Left ventricle myocardium superior (tissue), 1 donor: ENCODE measurements at places on chromosomes 3 and 15.

- peak; percentile 90 for DNase-seq
Measured at GRCh38 chr3:12868039-12869034, 27.0 kb upstream of the RPL32 start.

DNA sequence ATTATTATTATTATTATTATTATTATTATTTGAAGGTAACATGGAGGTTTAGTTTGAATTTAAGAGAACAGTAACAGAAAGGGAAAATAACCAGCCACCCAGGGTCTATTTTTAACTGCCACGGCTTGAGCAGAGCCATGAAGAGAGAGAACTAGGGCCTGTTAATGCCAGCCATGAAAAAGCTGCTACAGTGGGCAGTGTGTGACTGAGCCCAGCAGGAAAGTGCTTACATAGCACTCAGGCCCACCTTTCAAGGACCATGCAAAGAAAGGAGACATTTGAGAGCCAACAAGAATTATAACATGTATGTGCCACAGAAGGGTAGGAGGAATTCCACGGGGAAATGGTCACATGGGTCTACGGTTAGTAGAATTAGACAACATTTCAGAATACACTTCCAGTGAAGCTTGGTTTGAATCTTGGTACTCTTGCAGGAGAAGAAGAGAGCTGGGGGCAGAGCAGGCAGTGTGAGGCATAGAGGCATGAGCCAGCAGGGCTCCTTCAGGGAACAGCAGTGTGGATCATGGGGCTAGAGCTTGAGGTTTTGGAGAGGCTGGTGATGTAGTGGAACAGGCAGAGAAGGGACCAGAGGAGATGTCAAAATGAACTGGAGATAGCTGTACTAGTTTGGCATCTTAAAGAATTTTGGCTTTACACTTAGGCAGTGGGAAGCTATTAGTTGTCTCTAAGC lies 140.7 kb downstream of the CMSS1 start:
- no peak for DNase-seq

GRCh38 chr3:172709774-172710663 lies 848 bp downstream of the NCEH1 start:
- DNase-seq, result peak; percentile 63

DNA sequence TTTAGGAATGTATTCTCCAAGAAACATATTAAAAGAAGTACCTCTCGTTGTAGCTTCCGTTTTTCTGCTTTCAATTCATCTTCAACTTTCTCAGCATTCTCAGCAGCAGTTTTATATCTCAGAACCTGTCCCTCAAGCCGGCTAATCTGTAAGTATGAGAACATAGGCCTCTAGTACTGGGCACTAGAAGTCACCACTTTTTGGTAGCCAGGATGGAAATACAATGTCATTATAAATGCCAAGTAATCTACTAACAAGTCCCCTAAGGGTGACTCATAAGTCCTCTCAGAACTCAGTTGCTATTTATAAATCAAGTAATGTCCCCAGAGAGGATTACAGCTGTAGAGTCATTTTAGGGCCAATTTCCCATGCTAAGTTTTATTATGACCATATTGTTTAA lies 61.1 kb downstream of the MLH1 start:
- no peak for DNase-seq

GRCh38 chr15:85880501-85881190 lies 85.9 kb upstream of the KLHL25 start:
- no peak for DNase-seq

DNA sequence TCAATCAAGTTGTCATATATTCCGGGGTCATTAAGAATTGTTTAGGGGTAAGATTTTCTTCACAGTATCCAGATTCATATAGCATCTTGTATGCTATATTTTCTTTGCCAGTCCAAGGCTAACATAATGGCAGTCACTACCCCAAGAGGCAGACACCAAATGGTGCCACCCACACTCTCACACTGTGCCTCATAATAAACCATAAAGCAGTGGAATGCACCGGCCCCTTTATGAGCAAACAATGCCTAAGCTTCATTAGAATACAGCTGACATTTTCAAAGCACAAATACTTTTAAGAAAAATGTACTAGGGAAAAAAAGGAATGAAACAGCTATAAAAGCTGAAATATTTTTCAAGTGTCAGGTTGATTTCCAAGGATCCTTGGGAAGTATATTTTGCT lies 121.6 kb downstream of the TFDP2 start:
- DNase-seq, result no peak

DNA sequence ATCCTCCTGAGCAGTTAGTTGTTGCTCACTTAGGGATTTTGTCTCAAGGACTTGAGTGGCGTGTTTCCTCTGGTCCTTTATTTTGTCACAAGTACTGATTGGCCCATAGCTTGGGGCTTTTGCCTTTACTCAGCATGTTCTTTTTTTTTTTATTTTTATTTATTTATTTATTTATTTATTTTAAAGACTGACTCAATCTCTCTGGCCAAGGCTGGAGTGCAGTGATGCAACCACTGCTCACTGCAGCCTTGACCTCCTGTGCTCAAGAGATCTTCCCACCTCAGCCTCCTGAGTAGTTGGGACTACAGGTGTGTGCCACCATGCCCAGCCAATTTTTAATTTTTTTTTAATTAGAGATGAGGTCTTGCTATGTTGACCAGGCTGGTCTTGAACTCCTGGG lies 223.9 kb upstream of the TPM1 start:
- DNase-seq, result no peak

DNA sequence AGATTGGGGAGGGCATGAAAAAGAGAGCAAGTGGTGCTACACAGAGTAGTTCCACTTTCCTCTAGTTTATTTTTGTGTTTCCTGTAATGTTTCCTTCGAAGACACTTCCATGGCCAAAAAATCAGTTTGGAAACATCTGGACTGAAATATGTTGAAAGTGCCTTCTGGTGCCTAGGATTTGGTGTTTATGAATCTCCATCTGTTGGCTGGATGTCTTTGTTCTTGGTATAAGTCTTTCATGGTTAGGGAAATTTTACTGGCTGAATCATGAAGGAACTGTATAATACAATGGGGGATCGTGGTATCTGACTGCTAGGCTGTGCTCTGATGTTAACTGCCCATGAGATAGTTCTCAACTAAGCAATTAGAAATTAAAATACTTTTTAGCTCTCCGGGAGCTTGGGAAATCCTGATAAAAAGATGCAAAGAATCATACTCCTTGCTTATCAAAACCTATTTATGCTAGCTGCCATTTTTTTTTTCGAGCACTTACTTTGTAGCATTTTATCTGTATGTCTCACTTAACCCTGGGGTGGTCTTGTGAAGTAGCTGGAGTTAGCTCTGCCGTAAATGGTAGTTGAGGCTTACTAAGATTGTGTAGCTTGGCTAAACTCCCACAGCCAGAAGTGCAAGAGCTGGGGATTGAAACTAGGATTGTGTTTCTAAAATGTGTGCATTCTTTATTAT lies 21.9 kb downstream of the AKAP13 start:
- DNase-seq, result no peak

GRCh38 chr3:12796171-12797123 lies at the start of gene CAND2:
CAND2 (plus strand) TSS chr3:12796680; CDS start chr3:12796721, 41 bp downstream.
- peak; percentile 92 for DNase-seq

DNA sequence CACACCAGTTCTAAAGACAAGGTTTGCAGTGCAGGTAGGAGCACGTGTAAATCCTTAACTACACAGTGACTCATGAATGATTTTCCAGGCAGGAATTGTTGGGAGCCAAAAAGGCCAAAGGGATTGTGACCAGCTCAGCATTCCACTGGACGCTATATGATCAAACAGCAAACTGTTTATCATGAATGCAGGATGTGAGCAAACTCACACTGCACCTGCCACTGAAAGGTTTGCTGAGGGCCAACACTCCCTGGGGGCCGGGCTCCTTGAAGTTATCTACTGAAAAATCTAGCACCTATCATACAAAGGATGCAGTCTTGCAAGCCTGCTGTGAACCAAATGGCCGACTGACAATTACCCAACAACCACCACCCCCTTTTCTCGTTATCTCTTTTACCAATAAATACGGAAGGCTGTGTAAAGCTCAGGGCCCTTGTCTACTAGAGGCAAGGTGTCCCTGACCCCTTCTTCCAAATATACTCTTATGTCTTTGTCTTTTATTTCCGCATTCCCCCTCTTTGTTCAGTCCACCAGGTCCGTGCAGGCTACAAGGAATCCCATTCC lies 11.5 kb upstream of the DNASE1L3 start:
- no peak for DNase-seq

DNA sequence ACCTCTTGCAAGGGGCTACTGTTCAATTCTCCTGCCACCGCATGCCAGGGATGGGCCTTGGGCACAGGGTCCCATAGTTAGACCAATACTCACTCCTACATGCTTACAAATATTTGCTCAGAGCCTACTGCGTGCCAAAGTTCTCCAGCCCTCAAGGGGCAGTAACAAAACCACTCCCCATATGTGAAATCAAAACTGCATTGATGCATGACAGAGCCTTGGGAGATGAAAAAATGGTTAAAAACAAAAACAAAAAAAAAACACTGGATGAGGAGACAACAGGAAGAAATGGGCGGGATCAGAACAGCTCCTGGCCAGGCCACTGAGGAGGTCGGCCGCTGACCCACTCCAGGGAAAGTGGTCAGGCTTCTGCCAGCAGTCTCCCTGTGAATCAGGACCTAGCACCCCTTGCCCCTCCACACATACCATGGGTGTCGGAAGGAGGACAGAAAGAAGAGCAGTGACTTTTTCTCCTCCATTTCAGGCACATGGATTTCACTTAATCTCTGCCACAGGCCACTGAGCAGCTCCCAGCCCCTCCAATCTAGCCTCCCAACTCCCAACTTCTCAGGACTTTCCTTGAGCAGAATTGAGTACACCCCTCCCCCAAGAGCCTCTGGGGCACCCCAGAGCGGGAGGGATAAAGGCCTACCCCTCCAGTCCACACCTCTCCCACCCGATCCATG lies 2.8 kb downstream of the PLXNB1 start:
- DNase-seq, result peak; percentile 35

DNA sequence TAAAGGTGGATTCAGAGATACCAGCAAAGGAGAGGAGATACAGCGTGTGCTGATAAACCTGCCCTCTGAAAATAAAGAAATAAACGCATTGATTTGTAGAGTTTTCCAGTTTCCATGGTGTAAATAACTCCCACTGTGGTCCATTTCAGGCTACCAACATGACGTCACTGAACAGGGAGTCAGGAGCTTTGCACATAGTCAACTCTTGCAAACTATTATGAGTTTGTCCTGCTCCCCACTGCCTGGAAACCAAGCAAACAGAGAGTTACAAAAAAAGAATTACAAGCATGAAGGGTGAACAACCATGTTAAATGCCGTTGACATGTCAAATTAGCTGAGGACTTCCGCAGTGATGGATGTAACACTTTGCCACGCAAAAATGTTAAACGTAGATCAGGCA lies 70.4 kb upstream of the GATA2 start:
- no peak for DNase-seq

GRCh38 chr15:57340682-57341259 lies 35.5 kb upstream of the CGNL1 start:
- DNase-seq, result peak; percentile 48

DNA sequence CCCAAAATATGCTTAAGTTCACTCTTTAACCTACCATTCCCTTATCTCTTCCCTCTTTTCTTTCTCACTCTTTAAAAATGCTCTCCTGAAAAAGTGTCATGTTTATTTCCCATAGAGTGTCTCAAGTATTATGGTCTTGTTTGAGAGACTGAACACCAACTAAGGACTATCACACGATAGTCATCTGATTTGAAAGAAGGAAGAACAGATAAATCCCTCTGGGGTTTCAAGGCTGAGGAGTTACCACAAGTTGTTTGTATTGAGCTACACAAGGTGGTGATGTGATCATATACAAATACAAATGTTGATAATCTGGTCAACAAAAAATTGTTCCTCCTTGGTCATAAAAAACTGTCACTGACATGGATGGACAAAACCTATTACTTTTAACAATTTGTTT lies 13.8 kb downstream of the MEIS2 start:
- no peak for DNase-seq

- peak; percentile 85 for DNase-seq
Measured at GRCh38 chr15:65054333-65055200, 9.4 kb downstream of the SLC51B start.

DNA sequence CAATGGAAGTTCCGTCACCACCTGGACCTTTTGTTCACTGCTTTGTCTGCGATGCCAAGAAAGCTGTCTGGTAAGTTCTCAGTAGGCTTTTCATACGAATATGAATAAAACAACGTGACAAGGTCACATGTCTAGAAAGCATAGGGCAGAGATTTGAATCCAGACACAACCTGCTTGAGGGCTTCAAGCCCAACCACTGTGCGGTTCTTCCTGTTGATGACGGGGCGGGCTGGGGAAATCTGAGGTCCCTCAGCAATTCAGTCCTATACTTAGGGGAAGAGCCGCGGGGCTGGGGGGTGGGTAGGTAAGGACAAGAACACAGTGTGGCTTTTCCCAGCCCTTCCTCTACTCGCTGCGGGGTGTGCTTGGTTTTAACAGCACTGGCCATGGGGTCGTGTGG lies 32.4 kb upstream of the SMAD3 start:
- DNase-seq, result no peak

DNA sequence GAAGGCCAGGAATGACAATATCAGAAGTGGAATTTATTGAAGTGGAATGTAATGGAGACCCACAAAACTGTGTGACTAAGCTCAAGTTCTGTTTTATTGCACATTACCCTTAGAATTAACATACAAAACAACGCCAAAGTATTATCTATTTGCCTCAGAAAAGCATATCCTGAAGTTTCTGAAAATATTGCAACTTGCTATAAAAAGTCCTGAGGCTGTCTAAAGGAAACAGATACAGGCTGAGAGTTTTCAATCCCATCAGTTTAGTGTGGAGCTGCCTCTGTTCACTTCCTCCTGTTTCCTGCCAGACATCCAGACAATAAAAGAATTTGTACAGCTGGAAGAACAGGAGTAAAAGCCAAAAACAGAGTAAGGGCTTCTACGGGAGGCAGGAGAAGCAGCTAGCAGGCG lies 108.8 kb downstream of the FBN1 start:
- no peak for DNase-seq

DNA sequence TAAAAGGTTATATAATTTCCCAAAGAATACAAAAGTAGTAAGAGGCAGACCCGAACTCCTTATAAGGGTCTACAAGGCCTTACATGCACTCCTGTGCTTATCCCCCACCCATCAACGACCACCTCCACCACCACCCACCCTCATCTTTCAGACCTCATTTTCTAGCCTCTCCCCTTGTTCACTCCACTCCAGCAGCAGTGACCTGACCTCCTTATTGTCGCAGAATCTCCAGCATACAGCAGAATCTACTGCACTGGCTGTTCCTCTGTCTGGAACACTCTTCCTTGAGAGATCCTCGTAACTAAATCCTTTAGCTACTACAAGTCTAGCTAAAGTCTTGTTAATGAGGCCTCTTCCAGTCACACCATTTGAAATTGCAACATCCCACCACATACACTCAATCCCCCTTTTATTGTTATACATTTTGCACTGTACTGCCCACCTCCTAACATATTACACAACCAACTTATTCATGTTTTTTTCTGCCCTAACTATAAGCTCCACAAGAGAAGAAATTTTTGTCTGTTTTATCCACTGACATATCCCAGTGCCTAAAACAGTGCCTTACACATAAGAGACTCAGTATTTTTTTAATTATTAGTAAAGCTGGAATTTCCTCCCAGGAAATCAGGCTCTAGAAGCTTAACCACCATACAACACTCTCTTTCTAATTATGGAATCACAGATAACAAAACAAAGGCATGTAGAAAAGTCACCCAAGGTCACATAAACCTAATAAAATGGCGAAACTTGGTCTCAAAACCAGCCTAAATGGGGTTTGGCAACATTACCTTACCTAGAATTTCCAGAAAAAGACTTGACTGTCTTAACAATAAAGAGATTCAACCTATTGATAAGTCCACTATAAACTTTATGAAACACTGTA lies 40.2 kb downstream of the ZNF148 start:
- DNase-seq, result no peak
